ENCODE measurements at places on chromosomes 11 and 22.
A peak's percentile ranks its signal among the peaks of the same experiment; 100 is the strongest.

DNA sequence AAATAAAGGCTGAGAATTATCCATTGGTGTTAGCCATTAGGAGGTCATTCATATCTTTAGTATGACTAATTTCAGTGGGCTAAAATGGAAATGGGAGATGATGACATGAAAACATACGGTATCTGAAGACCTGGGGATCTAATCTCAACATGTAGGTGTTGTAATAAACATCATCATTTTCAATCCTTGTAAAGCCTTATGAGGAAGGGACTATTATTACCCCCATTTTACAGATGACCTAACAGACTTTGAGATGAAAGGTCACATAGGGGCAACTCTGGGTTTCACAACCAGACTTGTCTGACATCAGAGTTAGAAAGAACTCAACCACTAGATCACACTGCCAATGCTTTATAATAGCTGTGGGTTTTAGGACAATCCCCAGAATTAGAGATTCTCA lies 34.8 kb upstream of the TMEM135 start:
- H3K27ac ChIP-seq = no peak overlapping the region
- H3K4me1 ChIP-seq = peaks cover 11% of the 10 kb centered on the region
- H3K36me3 ChIP-seq = no peaks in the 10 kb centered on the region
- H3K27me3 ChIP-seq = no peaks in the 10 kb centered on the region
- no peak overlapping the region for H3K4me3 ChIP-seq

GRCh38 chr22:45887202-45888131 lies 89.5 kb downstream of the WNT7B start:
- no peak overlapping the region for H3K4me3 ChIP-seq
- peaks cover 12% of the 10 kb centered on the region for H3K4me1 ChIP-seq
- H3K27me3 ChIP-seq = no peaks in the 10 kb centered on the region

GRCh38 chr22:43928468-43928867 lies 4.9 kb downstream of the PNPLA3 start:
- no peaks in the 10 kb centered on the region for H3K27me3 ChIP-seq
- H3K4me3 ChIP-seq = no peak overlapping the region
- no peak overlapping the region for H3K27ac ChIP-seq
- no peak for DNase-seq
- H3K36me3 ChIP-seq = peaks cover 50% of the 10 kb centered on the region

DNA sequence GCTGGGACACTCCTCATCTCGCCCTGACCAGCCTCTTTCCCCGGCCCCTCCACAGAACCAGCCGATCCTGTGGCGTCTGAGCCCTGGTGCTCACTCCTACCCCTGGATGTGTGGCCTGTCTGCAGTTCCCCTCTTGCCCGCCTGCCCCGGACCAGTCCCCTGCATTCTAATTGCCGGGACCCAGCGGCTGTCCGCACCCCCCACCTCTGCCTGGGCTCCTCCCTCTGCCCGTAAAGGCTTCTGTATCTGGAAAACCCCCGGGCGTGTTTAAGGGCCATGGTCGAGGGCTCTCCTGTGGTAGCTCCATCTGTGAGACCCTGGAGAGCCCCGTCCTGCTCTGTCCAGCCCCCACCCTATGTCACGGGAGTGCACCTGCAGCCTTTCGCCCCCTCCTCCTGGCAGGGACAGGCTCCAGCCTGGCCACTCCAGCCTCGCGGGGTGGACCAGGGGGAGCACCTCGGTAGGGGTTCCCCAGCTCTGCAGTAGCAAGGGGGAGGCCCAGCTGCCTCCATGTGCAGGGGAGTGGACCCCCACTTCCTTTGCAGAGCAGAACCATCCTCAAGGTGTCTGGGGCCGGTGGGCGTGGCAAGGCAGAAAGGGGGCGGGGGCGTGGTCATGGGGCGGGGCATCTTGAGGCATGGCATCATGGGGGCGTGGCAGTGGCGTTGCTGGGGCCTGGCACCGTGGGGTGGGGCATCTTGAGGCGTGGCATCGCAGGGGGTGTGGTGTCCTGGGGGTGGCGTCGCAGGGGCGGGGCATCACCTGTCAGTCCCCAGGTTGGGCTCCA lies 430.4 kb downstream of the TBC1D22A start:
- peaks cover 22% of the 10 kb centered on the region for H3K4me1 ChIP-seq
- H3K27me3 ChIP-seq = no peaks in the 10 kb centered on the region
- peak; percentile 23 for DNase-seq
- no peak overlapping the region for H3K27ac ChIP-seq

DNA sequence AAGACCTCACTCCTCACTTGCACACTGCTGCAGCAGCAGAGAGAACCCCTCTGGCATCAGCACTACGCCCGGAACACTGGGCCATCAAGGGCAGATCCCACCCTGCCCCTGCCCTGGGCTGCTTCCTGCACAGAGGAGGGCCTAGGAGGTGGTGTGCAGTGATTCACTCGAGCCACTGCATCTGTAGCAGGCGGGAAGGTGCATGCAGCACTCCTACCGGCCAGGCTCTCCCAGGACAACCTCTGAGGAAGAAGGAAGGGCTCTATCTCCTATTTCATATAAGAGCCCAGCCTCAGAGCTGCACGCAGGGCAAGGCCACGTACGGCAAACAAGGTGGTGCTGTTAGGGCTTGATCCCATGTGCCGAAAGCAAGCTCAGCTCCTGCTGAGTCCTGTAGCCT lies 14.2 kb downstream of the RANGAP1 start:
- no peak overlapping the region for H3K4me3 ChIP-seq
- no peak overlapping the region for H3K27ac ChIP-seq
- peaks cover 96% of the 10 kb centered on the region for H3K36me3 ChIP-seq
- no peaks in the 10 kb centered on the region for H3K27me3 ChIP-seq
- DNase-seq = no peak

- peaks cover 96% of the 10 kb centered on the region for H3K36me3 ChIP-seq
- no peaks in the 10 kb centered on the region for H3K27me3 ChIP-seq
- peak; percentile 73 for DNase-seq
- H3K4me3 ChIP-seq = no peak overlapping the region
Measured at GRCh38 chr22:36301384-36301828, 48.5 kb downstream of the APOL1 start.

DNA sequence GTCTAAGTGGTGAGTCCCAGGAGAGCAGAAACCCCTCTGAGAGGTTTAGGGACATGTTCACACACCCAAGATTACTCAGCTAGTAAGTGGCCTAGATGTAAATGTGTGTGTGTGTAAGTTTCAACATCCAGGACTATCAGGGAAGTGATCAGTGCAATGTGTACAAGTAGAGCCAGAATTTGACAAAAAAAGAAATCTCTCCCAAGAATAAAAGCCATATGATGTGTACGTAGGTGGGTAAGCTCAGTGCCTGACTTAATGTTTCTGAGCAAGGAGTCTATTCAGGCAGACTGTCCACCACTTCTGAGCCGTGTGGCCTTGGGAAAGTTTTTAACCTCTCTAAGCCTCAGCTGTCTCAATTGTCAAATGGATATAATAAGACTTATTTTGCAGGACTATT lies 133.8 kb upstream of the NAV2 start:
- no peaks in the 10 kb centered on the region for H3K4me1 ChIP-seq
- H3K4me3 ChIP-seq = no peak overlapping the region
- no peak overlapping the region for H3K27ac ChIP-seq
- H3K27me3 ChIP-seq = no peaks in the 10 kb centered on the region

GRCh38 chr11:77191429-77191822 lies 63.4 kb downstream of the MYO7A start:
- no peaks in the 10 kb centered on the region for H3K36me3 ChIP-seq
- H3K4me3 ChIP-seq = no peak overlapping the region
- H3K27ac ChIP-seq = no peak overlapping the region
- H3K27me3 ChIP-seq = no peaks in the 10 kb centered on the region

DNA sequence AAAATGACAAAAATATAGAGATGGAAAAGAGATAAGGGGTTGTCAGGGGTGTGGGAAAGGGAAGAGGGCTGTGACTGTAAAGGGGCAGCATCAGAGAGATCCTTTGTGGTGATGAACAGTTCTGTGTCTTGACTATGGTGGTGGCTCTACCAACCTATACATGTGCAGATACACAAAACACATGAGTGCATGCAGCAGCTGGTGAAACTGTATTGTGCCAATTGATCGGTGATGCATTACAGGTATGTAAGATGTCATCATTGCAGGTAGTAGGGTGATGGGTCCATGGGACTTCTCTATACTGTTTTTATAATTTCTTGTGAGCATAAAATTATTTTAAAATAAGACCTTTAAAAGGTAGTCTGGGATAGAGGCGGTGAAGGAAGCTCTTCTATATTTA lies 24.1 kb upstream of the ZDHHC13 start:
- no peaks in the 10 kb centered on the region for H3K36me3 ChIP-seq
- no peak for DNase-seq
- H3K4me1 ChIP-seq = peaks cover 6% of the 10 kb centered on the region
- peaks cover 74% of the 10 kb centered on the region for H3K27me3 ChIP-seq
- H3K27ac ChIP-seq = no peak overlapping the region

DNA sequence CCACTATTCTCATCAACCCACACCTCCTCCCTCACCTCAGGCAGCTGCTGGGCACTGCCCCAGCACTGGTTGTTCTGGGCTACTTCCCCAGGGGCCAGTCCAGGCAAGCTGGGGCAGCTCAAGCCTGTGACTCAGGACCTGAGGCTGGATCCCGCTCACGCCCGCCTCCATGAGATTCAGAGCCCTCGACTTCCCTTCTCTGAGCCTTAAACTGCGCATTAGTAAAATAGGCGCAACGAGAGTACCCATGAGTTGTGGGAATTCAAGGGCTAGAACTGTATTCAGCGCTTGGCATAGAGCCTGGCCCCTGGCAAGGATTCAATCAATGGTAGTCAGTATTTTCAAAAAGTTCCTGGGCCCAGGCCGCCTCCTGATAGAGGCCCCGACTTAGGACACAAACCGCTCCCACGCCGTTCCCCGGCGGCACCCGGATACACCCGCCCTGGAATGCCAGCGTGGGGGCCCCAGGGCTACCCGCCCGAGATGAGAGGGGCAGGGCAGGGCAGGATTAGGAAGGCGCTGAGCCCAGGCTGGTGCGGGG lies 723 bp upstream of the CD82 start:
- H3K4me1 ChIP-seq = peaks cover 58% of the 10 kb centered on the region
- peak overlapping the region; percentile 77 for H3K4me3 ChIP-seq
- H3K27ac ChIP-seq = peak overlapping the region; percentile 98
- peak; percentile 96 for DNase-seq
- H3K27me3 ChIP-seq = no peaks in the 10 kb centered on the region
- H3K36me3 ChIP-seq = no peaks in the 10 kb centered on the region

Data from MCF 10A (cell line).